AG09319 (cell line): ENCODE measurements at places on chromosomes 7 and 10.

- DNase-seq, result no peak
Observed at GRCh38 chr10:68364101-68364886, 31.6 kb upstream of the PBLD start.

DNA sequence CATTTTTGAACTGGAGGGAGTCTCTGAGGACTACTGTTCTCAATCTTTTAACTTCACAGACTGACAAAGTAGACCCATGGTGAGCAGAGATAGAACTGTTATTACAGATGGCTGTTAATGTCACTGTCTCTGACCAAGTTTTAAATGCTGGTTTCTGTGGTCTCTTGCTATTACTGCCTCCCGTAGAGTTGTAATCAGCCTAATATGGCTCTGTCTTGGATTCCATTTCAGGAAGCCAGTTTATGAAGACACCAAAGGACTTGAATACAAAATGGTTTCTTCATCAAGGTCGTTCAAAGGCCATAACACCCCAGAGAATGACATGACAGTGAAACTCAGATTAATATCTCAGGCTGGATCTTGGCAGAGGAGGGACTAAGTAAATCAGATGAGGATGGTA is 3.9 kb downstream of the SFRP4 start:
- no peak for DNase-seq

DNA sequence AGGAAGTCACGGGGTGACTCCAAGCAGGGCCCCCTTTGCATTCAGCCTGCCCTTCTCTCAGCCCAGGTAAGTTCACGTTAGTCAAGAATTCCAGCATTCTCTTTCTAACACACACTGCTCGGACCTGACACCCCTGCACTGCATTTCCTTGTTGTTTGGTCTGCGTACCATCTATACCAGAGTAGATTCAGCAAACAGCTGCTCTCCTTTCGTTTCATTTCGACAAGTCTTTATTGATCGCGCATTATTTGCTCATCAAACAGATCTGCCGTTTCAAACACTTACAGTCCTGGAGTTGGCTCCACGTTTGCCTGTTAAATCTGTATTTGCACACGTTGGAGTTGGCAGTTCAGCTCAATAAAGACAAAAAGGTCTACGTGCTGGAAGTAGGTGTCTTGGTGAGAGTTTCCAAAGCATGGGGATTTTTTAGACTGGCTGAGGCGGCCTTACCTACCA is 495.1 kb downstream of the RPS24 start:
- DNase-seq, result no peak

- DNase-seq, result no peak
Observed at GRCh38 chr10:44006771-44007170, 358.1 kb upstream of the ZNF32 start.

DNA sequence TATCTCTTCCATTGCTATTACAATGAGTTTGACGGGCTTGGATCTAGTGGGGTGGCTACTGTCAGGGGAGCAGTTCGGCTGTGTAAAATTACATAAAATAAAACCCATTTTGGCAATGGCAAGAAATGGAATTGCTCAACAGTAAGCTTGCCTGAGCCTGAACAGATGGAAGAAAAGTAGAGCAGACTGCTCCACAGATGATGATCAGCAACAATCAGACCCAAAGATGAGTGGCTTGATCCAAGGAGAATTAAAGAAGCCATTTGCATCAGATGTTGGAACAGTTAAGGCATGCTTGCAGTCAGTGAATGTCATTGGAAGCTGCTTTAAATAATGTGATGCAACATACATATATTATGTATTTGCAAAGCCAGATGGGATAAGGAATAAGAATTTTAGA is 256.6 kb upstream of the SMIM30 start:
- DNase-seq, result no peak

DNA sequence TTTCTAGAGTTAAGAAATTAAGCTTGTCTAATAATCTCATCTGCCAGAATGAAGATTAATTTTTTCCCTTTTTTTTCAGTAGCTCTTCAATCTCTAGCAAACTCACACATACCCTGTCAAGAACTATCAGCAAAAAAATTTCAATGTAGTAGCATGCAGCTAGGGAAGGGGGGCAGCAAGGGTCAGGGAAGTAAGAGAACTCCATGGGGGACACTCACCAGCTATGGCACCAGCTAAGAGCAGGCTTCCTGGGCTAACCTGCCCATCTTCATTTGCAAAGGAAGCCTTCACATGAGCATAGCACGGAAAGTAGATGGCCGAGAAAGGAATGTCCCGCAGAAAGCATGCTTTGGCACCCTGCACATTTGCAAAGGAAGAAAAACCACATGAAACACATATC is 190.4 kb downstream of the SLC25A13 start:
- DNase-seq, result no peak

DNA sequence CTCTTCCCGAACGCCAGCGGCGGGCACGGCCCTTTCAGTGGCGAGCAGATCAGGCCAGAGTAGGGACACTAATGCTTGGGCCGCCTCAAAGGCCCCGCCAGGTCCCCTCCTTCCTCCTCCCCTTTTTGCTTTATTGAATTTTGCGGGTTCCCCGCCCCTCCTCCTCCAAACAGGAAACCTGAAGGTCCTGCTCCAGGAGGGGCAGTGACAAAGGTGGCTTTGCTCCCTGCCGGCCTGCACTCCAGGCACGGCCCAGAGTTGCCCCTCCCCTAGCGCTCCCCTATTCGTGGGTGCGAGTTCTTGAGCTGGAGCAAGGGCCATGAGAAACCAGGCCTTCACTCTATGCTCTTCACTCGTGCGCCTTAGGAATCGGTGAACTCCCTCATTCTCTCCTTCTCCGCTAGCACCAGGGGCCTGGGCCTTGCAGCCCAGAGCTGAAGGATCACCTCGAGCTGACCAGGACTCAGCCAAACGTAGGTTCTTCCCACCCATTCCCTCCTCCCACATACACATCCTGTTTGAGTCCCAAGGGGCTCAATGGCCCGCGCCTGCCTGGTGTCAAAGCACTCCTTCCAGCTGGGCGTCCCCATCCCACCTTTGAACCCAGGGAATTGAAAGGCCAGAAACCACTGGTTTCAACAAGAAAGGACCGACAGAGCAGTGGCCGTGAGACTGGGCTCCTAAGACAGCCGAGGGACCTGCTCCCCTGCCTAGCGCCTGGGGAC is 619 bp upstream of the HOXA6 start:
- no peak for DNase-seq

- DNase-seq, result no peak
Observed at GRCh38 chr10:124565565-124566221, 104.1 kb downstream of the LHPP start.

DNA sequence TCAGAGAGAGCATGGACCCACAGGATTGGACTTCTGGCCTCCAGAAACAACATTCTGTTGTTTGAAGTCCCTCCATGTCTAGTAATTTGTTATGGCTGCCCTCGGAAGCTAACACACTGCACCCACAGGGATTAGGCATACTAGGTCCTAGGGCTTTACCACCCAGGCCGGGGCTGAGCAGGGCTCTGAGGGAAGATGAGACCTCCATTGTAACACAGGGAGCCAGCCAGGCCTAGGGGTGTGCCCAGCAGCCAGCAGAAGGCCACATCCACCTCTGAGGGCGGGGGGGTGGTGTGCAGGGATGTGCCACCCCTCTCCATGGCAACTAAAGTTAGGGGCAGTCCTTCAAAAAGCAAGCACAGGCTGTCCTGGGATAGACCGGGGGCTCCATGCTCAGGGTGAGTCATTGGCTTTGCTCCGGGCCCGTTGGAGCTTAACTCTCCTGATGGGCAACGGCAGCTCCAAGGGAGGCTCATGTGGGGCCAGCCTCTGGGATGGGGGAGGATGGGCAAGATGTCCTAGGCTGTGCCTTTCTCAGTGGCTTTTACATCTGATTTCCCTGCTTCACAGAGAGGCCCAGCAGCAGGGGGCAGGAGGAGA is 96.6 kb upstream of the GPR26 start:
- no peak for DNase-seq

DNA sequence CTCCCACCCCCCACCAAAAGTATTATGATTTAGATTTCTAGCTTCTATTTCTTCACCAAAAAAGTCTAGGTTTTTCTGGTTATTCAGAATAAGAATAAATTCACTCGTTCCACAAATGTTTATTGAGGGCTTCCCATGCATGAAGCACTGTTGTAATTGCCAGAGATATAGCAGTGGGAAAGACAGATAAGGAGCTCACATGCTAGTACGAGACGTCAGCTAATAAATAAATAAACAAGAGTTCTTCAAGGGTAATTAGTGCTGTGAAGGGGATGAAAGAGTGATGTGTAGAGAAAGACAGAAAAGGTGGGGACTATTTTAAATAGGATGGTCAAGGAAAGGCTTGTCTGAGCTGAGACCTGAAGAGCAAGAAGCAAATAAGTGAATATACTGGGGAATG is 38.1 kb upstream of the SEPTIN7 start:
- no peak for DNase-seq

GRCh38 chr10:123146013-123146893 is 1.7 kb upstream of the HMX2 start:
- no peak for DNase-seq
